ENCODE measurements at places on chromosomes 5 and 9.

- no peak for DNase-seq
Observed at GRCh38 chr9:982394-983230, 6.2 kb downstream of the DMRT3 start.

DNA sequence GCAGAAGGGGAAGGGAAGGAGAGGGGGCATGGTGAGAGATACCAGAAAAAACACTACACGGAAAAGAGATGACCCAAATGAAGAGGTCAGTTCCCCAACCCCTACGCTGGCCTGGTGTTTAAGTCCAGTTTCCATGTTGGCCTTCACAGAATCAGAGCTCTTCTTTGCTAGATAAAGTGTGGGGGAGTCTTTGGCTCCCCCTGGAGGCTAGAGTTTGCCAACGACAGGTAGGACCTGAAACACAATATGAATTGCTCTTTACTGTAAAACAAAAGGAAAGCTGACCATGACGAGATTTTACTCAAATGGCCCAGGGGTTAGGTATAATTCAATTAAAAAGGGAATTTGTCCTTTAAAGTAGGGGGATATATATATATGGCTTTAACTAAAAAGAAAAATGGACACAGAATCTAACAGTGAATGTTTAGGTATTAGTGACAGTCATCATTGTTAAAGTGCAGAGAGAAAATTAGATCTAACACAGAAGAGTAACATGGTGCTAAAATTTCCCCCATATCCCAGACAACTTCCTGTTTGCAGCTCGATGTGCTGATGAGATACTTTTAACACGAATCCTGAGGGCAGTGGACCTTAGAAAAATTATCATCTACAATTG lies 92.0 kb downstream of the SV2C start:
- peak; percentile 40 for DNase-seq

- peak; percentile 10 for DNase-seq
Observed at GRCh38 chr5:80957031-80957761, 3.0 kb upstream of the RASGRF2 start.

DNA sequence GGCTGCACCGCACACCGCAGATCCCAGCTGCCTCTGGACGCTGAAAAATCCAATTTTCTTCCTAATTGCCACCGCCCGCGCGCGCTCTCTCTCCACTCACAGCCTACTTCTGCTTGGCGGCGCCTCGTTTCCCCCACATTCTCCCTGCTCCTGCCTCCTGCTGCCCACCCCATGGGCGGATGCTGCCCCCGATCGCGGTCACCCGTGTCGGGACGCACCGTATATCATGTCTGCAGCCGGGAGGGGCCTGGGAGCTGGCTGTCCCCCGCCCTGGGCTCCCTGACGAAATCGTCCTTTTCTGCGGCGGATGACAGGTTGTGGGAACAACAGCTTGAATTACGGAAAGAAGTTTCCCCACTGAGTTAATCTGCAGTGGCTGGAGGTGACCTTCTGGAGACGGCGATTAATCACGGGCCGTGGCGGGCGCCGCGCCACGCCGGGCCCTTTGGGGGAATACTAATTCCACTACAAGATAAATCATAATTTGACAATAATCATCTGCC lies 36.3 kb upstream of the PSD2 start:
- no peak for DNase-seq

- DNase-seq: no peak
Observed at GRCh38 chr5:79712741-79713140, 23.1 kb downstream of the CMYA5 start.

GRCh38 chr5:65186646-65187227 lies 295.0 kb downstream of the ADAMTS6 start:
- DNase-seq: no peak

- no peak for DNase-seq
Observed at GRCh38 chr5:157345067-157345466, 79.1 kb downstream of the CYFIP2 start.

- DNase-seq: peak; percentile 35
Observed at GRCh38 chr5:34957857-34958690, 28.7 kb downstream of the DNAJC21 start.

- DNase-seq: no peak
Observed at GRCh38 chr5:135137146-135137915, 103.3 kb upstream of the PITX1 start.

GRCh38 chr5:42887097-42887496 lies 75.4 kb upstream of the SELENOP start:
- no peak for DNase-seq

GRCh38 chr9:133139246-133140173 lies 18.5 kb upstream of the RALGDS start:
- DNase-seq: no peak

DNA sequence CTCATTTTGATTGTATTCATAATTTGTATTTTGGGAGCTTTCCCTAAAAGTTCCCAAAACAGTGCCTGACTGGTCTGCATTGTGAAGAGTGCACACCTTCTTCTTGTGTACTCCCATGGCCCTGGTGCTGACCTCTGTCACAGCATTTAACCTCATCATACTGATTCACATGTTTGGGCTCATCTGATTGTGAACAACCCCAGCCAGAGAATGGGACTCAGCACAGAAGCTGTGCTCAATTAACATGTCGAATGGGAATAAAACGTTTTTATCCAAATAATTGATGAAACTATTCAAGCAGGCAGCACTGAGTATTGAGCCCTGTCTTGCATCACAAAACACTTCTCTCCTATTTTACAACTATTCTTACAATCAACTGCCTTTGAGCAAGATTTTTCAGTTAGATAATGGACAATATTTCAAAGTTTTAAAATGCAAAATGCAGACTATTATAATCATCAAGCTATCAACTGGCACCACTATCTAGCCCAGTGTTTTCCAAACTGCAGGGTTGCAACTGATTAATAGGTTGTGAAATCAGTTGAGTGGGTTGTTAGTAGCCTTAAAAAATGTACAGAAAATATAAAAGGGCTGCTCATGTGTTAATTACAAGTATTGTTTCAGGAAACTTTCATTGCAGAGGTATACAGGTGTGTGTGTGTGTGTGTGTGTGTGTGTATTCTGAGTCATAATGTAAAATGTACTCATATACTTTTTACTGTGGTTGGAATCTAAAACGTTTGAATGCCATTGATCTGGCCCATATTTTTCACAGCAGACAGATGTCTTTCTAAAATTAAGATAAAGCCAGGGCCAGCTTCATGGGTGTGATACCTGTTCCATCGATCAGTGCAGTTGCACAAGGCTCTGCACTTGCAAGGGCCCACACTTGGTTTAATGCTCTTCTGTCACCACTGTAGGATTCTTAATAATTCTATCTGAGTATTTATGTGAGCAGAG lies 190.5 kb downstream of the PIK3R1 start:
- DNase-seq: no peak

Data from kidney glomerular epithelial cell (primary cell).